NCI-H1417 treated with DMSO at 0.1 percent for 48 hours (cell line): ENCODE measurements at places on chromosomes 12 and 14.

DNA sequence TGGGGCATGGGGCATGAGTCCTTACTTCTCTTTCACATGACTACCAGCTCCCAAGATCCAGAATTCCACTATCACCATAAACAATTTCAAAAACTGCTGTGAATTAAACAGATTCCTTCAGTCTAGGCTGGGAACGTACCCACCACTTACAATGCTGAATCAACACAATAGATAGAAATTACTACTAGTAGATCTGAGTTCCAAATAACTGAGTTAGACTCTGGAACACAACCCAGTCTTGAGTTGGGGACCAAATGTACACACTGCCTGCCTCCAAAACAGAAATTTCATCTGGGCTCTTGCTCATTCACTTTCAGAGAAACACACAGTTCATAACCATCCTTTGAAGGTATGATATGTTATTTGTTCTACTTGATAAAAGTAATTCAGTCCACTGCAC lies 8.9 kb downstream of the CORO1C start:
- DNase-seq: no peak

DNA sequence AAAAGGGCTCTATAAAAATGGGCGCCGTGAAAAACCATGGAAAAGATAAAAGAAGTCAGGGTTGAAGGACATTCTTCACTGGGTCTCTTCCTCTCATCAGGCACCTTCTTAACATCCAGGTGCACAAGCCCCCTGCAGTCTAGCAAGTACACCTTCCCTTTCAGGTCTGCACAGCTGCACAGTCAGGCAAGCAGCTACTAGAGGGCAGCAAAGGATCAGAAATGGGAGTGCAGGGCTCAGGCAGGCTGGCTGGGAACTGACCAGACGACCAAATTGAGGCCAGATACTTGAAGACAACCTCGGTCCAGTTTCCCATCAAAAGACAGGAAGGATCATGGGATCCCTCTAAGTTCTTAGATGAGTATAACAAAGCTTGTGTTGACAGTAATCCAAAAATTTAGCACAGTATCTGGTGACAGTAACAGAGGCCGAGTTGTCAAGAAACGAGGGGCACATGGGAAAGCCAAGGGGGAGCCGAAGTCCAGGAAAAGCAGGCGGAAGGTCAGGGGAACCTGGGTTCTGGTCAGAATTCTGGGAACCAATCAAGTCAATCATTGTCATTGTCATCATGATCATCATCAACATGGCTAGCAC lies 10.1 kb upstream of the GRIP1 start:
- no peak for DNase-seq

GRCh38 chr14:49586673-49587460 lies 687 bp upstream of the RPS29 start:
- peak; percentile 74 for DNase-seq

GRCh38 chr12:56098592-56098991 lies 5.8 kb upstream of the PA2G4 start:
- no peak for DNase-seq

- DNase-seq: no peak
Measured at GRCh38 chr12:116982791-116983411, 72.2 kb downstream of the FBXW8 start.

DNA sequence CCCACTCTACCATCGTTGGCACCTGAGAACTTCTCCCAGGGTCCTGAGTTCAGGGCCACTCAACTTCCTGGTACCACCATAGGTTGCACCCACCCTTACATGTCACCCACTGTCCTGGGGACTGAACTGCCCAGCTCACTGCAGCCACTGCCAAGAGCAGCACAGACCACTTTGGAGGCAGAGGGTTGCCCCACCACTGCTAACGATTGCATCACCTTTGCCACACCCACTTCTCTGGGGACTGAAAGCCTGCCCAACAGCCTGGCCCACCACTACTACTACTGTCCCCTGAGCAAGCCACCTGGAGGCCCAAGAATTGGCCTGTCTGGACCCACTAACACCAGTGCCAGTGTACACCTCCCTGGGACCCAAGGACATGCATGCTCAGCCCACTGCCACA lies 27.6 kb downstream of the CACNA2D4 start:
- no peak for DNase-seq

DNA sequence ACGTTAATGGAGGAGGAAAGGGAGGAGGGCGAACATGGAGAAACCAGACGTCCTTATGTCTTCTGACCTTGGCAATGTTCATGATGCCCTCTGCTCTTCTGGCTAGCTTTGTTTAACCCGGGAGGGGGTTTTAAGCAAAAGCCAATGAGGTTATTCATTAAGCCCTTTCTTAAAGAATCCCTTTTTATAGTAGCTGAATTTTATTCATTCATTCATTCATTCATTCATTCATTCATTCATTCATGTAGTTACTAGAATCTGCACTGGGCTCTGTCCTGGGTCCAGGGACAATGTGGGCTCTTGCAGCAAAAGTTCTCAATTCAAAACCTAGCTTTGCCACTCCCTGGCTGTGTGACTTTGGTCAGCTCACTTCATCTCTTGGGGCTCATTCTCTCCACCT lies 14.0 kb downstream of the LHX5 start:
- no peak for DNase-seq

GRCh38 chr14:84520711-84521338 lies 1009.1 kb upstream of the FLRT2 start:
- no peak for DNase-seq

- DNase-seq: no peak
Measured at GRCh38 chr12:118358612-118359540, 13.8 kb downstream of the TAOK3 start.

DNA sequence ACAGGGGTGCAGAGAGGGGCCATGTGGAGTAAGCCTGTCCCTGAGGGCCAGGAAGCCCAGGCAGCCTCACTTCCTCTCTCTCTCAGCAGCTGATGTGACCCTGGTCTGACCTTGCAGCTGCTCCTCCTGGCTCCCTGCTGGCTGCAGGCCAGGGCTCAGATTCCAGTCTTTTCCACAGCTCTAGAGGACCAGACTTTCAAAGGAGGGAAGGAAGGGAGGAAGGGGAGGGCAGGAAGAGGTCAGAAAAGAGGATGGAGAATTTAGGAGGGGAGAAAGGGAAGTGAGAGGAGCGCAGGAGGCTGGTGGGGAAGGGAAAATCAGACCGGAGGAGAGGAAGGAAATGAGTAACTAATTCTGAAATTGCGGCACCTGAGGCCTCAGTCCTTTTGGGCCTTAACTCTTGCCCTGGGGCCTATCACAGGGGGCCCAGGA lies 40.9 kb upstream of the VASH1 start:
- no peak for DNase-seq

GRCh38 chr12:11896417-11896929 lies 174.3 kb upstream of the BCL2L14 start:
- no peak for DNase-seq

DNA sequence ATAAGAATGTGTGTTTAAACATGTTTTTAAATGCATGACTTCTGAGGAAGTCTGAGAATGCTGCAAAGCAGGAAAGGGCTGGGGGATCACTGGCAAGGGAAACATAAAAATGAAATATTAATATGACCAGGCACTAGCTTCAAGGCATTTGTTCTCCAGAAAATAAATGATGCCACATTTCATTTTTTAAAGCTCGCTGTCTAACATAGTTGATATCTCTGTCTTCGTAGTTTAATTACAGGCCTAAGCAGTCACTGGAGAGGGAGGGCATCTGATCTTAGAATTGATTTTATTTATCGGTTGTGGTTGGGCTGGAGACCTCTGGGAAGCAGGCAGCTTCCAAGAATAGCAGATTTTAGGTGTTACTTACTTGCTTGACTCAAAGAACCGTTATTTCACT lies 87.5 kb downstream of the TBC1D30 start:
- no peak for DNase-seq

GRCh38 chr14:31578792-31579501 lies 17.7 kb downstream of the NUBPL start:
- DNase-seq: no peak

- DNase-seq: no peak
Measured at GRCh38 chr12:105590571-105590970, 260.1 kb downstream of the C12orf75 start.

DNA sequence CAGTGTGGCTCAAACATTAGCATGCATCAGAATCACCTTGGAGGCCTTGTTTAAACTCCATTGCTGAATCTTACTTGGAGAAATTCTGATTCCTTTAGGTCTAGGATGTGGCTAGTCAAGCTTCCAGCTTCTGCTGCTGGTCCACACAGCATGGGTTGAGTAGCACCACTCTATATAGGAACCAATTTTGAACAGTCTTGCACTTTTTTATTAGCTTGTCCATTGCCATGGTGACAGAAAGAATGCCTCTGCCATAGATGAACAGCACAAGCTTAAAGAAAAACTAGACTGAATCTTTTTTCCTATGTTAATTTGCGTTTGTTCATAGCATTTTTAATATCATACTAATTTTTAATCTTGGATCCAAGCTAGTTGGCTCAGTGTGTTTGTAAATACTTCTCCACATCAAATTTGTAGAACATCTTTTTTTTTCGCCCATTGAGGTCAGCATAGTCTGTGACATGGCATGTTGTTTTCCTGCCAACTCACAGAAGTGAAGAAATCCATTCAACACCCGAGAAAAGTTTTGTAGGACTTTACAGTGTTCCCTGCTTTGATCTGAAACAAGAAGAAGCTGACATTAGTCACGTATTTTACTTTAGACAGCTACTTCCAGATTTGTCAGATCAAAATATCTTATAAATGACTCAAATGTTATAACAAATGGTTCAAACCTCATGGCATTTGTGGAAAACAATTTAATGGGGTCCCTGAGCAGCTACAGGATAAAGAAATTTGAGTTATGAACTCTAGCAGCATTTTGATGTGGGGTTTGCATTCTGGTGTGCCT lies 438.8 kb downstream of the EGLN3 start:
- no peak for DNase-seq

GRCh38 chr12:4006743-4007142 lies 133.5 kb upstream of the PARP11 start:
- DNase-seq: no peak

DNA sequence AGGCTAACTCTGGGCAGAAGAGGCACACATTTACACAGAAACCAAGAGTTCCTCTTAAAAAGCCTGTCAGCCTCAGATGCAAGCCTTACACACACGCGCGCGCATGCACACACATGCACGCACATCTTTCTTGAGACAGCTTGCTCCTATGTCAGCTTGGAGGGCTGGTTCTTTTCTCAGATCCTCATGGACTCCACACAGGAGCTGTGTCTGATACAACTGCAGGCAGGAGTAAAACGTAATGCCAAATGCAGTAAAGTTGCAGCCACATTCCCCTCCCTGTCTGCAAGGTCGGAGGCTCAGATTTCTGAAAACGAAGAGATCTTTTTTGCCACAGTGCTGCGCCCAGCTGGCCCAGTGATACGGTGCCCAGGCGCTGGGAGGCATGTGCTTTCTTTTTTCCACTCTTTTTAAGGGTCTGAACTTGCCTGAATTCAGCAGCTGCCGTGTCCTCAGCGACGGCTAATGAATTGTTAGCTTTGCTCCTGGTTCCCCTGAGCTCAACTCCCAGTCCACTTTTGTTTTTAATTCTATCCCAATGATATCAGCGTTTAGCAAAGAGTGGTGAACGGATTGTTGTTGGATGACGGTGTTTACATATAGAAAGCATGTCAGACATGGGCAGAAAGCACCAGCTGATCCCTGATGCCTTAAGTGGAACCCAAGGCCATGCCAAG lies 72.9 kb upstream of the FOXN3 start:
- no peak for DNase-seq

DNA sequence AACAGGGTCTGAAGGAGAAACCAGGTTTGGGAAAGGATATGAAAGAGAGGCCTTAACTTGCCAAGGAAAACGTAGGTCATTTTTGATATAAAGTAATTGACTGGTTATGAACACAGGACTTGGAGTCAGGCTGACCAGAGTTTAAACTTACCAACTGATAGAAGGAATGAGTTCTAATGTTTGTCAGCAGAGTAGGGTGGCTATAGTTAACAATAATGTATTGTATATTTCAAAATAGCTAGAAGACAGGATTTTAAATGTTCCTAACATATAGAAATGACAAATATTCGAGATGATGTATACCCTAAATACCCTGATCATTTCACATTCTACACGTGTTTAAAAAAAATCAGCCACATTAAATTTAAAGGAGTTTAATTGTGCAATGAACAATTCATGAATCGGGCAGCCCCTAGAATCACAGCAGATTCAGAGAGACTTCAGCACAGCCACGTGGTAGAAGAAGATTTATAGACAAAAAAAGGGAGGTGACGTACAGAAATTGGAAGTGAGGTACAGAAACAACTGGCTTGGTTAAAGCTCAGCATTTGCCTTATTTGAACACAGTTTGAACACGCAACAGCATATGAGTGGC lies 52.5 kb upstream of the PLEKHG7 start:
- no peak for DNase-seq

- DNase-seq: no peak
Measured at GRCh38 chr14:104441275-104442106, 138.1 kb upstream of the C14orf180 start.

- DNase-seq: no peak
Measured at GRCh38 chr12:106113042-106113441, 25.7 kb downstream of the NUAK1 start.

DNA sequence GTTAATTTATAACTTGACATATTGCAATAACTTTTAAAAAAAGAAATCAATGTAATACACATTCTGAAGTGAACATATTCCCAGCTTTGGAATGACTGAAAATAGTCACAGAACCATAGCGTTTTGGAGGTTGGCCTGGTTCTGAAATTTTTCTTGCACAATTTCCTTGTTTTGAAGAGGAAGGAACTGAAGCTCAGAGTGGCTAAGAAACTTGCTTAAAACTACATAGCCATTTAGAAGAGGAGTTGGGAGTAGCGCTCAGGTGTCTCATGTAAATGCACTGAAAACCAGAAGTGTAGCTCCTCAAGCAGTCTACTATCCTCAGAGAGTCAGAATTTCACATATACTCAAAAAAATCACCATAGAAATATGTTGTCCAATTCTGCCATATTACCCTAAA lies 41.2 kb downstream of the SLC38A1 start:
- no peak for DNase-seq

- DNase-seq: no peak
Measured at GRCh38 chr12:7242176-7243101, 53.0 kb downstream of the PEX5 start.

GRCh38 chr14:23544511-23545447 lies 6.8 kb downstream of the ZFHX2 start:
- no peak for DNase-seq

- no peak for DNase-seq
Measured at GRCh38 chr12:48279101-48279500, 71.6 kb downstream of the ZNF641 start.

GRCh38 chr14:99348816-99349614 lies 77.0 kb upstream of the BCL11B start:
- DNase-seq: no peak

DNA sequence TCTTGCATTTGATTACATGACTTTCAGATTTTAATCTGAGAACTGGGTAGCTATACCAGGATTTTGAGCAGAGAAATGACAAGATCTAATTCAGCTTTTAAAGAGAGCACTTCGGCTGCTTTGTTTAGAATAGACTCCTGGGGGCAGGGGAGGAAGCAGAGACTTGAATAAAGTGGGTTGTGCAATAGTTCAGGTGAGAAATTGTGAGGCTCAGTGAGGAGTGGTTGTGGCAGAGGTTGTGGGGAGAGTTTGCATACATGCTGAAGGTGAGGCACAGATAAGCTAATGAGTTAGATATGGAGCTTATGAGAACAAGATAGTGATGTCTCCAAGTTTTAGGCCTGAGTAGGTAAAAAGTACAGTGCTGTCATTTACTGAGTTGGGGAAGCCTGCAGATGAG lies 281.4 kb downstream of the FLRT2 start:
- no peak for DNase-seq

- no peak for DNase-seq
Measured at GRCh38 chr14:33611405-33612196, 339.3 kb downstream of the EGLN3 start.
